Pancreas (tissue), 10 donors: ENCODE measurements at places on chromosomes 4 and X. TPM values are rescaled to one million over a fixed set of nuclear protein-coding genes. Genes with fewer than 3 reads are reported as not detected.

The EVC2 gene
- 1.2 TPM for total RNA-seq

The TBC1D8B gene
- 7.5 TPM for total RNA-seq

The CYSLTR1 gene
- 0.46 TPM for total RNA-seq

The CLDN2 gene
- 1.9 TPM for total RNA-seq

The VCX3A gene
- not detected for total RNA-seq

DNA sequence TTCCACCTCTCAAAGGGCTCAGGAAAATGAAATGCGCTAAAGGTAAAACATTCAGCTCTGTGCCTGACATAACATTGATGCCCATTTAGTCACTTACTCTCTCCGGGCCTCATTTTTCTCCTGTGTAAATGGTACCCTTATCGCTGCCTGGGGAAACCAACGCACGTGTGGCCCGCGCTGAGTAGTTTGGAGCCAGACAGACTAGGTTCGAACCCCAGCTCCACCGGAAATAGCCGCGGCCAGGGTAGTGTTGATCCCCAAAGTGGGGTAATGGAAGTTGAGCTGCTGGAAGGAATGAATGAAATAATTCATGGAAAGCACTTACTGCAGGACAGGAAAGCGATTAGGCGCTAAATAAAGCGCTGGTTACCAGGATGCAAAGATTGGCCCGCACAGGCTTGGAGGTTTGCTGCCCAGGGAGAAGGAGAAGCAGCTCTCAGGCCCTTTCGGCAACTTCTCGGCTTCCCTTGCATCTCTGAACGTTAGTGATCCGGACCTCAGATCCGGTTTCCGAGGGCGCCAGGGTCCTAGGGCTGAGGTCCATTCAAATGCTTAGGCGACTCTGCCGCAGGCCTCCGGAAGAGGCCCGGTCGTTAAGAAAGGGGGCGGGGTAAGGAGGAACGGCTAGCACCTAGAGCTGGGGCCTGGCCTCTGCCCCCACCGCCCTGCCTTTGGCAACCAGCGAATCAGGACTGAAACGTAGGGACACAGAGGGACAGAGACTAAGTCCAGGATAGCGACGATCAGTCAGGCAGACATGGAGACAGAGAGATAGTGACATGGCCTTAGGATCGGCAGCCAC is 13.3 kb downstream of the NKX3-2 start:
- DNase-seq = no peak

DNA sequence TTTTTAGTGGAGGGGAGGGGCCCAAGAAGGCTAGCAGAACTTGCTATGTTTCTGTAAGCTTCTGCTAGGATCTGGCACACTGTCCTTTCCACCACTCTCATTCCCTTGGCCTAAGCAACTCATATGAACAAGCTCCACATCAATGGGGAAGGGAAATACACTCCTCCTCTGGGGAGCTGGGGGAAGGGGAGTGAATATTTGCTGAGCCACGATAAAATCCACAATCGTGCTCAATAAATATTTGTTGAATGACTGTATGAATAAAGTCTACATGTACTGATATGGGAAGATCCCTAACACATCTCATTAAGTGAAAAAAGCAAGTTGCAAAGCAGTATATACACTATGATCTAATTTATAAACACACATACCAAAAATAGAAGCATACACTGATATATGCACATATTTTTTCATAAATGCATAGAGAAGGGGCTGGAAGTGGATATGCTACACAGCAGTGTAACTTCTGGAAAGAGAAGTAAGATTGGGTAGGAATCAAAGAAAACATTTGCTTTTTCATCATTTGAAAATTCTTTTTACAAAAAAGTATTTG is 95.8 kb upstream of the EFHC2 start:
- DNase-seq = no peak

GRCh38 chr4:110860125-110860524 is 237.2 kb upstream of the PITX2 start:
- no peak for DNase-seq

DNA sequence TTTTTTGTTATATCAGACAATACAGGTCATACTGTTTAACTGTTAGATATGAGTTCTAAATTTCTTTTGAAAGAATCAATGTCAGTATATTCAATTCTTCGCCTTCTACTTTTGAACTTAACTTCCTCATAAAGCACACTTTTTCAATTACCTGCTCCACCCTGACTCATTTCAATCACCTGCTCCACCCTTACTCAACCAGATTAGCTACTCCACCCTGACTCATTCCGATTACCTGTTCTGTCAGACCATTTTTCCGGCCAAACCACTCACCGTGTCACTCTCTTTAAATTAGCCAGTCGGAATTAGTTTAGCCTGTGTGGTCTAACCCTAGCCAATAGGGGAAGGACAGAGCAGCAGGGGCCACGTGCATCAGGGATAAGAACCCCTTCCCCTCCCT is 751.8 kb upstream of the POU3F4 start:
- DNase-seq = no peak
